ENCODE measurements at places on chromosomes 2 and 18. TPM values are rescaled to one million over a fixed set of nuclear protein-coding genes. Genes with fewer than 3 reads are reported as not detected.

DNA sequence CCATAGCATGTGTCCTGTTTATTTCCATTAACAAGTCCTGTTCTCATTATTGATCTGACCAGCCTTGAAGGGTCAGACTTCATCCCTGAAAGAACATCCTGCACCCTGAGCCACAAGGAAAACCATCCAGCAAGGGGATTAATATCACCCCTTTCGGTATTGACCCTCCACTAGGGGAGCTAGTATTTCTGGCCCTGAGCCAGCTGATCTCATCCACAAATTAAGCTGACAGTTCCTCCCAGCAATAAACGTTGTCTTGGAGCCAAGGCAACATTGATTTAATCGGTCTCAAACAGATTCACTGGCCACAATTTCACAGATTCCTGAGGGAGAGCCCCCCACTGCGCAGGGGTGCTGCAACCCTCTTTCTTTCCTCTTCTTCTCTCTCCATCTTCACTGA lies 353.1 kb upstream of the FANCL start:
- DNase-seq = peak; percentile 21

GRCh38 chr18:22250591-22250996 lies 81.2 kb downstream of the GATA6 start:
- no peak for DNase-seq

- DNase-seq = no peak
These were observed 191.6 kb upstream of the ID2 start for GRCh38 chr2:8490166-8490721.

- no peak for DNase-seq
These were observed 242.8 kb upstream of the RBMS1 start for GRCh38 chr2:160736148-160737028.

DNA sequence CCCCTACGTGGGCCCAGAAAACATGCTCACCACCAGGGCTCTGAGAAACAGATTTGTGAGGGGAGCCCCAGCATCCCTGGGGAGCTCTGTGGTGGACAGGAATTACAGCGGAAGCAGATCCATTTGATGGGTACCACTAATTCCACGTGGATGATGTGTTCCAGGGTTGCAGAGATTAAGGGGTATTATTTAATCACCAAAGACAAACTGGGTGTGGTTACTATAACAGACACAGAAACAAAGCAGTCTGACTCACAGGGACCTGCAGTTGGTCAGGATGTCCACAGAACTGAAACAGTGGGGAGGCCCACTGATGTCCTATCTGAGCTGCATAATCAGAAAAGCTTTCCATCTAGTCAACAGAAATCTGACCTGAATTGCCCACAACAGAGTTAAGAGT lies 65.8 kb downstream of the PSMG2 start:
- DNase-seq = no peak

DNA sequence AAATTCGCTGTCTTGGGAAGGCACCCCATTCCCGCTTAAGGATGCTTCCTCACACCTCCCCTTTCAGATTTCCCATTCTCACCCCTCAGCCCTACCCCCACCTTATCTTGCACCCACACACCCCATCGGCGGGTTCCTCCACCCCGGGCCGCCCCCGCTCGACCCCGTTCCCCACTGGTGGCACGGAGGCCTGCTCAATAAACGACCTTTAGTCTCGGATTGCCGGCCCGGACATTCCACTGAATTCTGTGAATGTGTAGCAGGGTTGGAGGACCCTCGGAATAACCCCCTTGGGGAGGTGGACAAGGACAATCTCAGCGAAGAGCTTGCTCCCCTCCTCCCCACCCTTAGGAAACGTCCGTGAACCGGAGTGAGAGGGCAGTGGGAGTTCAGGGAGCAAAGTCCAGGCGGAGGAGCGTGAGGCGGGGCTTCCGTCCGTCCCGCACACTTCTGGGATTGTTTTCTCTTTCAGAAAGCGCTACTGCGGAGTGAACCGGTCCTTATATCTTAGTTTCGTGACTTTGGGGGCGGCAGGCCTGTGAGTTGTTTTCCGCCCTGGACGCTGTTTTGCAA lies 2.8 kb upstream of the LBX2 start:
- peak; percentile 86 for DNase-seq

GRCh38 chr2:165082479-165082878 lies 121.4 kb downstream of the SCN3A start:
- no peak for DNase-seq

DNA sequence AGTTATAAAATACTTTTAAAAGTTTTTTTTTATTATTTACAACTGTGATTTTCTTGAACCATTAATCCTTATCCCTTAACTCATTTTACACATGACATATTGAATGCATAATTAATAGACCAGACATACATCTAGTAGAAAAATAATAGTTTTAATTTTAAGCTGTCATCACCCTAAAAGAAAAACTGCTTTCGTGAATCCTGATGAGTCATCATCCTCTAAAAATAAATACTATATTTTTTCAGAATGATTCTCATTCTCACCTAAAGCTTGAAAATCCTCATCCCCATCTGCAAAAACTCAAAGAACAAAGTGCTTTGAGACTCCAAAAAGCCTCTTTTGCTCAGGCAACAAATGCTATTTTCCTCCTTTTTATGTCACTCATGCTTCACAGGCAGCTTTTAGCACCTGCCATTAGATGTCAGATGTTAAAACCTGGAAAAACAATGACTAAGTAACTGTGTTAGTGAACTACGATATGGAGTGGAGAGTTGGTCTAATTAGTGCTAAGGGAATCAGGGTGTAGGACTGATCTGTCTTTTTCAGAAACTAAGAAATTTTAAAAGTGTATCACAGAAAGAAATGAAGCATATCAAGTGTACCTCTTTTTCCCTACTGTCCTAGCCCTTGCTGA lies 297.6 kb downstream of the TMX3 start:
- DNase-seq = no peak

GRCh38 chr2:69798290-69798908 lies 31.1 kb upstream of the GMCL1 start:
- DNase-seq = no peak

DNA sequence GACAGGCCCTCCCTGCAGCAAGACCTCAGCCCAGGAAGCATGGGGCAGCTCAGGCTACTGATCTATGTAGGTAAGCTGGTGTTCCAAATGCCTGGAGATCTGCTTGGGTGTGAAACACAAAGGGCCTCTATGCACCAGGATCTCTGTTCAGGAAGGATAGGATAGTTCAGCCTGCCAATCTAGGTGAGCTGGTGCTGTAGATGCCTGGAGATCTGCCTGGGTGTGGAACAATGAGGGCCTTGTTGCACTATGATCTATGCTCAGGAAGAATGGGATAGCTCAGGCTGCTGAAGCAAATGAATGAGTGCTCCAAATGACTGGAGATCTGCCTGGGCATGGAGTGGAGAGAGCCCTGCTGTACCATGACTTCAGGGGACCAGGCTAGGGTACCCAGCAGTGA lies 48.9 kb upstream of the MYL1 start:
- peak; percentile 63 for DNase-seq

GRCh38 chr2:126855606-126856005 lies 43.1 kb upstream of the TEX51 start:
- DNase-seq = no peak

GRCh38 chr2:68330691-68331090 lies 10.9 kb upstream of the CNRIP1 start:
- no peak for DNase-seq

DNA sequence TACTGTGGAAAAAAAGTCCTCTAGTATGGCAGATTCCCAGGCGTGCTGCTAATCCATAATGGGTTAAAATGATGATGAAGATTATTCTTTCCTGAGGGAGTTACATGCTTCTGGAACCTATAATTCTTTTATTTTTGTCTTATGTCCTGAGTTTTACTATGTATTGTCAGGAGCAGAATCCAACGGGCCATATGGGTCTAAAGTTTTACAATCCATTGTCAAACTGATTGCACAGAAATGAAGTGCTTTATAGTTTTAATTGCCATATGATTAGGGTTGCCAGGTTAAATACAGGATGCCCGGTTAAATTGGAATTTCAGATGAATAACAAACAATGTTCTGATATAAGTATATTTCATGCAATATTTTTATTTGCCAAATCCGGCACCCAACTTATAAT lies 100.9 kb upstream of the MAP3K20 start:
- DNase-seq = no peak

GRCh38 chr2:42999856-43000241 lies 207.5 kb upstream of the HAAO start:
- no peak for DNase-seq

- no peak for DNase-seq
These were observed 45.8 kb upstream of the MAL start for GRCh38 chr2:94979406-94980375.

DNA sequence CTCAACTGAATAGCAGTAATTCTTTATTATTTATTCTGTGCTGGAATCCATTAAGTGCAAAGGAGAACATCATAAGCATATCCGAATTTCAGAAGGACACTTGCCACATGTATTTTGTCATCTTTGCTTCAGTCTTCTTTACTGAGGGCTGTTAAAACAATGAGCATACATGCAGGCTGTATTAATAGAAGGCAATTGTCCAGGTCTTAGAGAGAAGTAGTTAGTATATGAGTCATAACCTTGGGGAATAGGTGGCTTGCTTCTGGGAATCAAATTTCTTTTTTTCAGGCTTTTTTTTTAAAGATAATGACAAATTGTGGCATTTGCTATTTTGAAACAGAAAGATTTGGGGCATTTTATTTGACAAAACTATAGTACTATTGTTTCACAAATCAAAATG lies 773.5 kb downstream of the CNTNAP5 start:
- DNase-seq = no peak

DNA sequence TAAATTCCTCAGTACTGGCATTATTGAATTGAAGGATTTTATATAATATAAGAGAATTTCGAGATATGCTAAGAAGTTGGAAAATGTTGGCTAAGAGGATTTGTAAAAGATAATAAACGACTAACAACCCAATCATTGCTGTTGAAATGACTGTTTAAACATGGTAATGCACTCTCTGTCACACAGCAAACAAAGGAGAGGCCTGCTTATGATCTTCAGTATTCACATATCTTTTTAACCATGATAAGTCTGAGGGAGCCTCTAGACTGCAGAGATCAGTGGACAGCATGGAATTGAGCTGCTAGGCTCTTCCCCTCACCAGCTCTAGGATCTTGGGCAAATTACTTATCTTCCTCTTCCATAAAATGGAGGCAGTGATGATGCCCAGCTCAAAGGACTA lies 2.7 kb downstream of the KCTD18 start:
- peak; percentile 37 for DNase-seq

DNA sequence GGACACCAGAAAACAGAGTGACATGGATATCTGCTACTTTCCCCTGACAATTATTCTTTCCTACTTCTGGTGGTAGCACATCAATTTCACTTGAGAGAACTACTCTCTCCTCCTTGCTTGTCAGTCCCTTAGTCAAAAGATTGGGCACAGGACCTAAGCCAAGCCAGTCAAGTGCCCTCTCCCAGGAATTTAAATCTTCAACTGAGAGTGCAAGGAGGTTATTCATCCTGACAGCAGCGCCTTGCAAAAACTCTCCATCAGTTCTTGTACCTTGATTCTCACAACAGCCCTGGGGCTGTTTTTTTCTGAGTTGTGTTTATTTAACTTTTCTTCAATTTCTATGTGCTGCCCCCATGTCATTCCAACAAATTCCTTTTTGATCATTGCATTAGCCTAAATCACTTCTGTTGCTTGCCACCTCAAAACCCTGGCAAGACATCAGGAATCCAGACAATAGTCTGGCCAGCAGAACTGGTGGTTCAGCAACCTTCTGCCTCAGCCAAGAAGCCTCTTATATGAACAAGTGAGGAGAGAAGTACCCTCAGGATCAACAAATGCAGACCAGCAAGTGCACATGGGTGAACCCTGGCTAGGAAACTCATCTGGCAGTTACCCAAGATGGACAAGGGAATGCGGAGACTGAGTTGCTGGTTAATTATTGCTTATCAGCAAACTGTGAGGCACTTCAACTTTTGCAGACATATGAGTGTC lies 19.4 kb downstream of the COL4A3 start:
- DNase-seq = peak; percentile 14

The ANKRD30B gene
- not detected for total RNA-seq

The DCDC2C gene
- not detected for total RNA-seq

The NYAP2 gene
- total RNA-seq = not detected

The PCARE gene
- total RNA-seq = not detected

The TMBIM1 gene
- 69.7 TPM for total RNA-seq

The HOXD3 gene
- total RNA-seq = 0.08 TPM
